Urothelium cell line (cell line): ENCODE measurements at places on chromosomes 5 and 9.

DNA sequence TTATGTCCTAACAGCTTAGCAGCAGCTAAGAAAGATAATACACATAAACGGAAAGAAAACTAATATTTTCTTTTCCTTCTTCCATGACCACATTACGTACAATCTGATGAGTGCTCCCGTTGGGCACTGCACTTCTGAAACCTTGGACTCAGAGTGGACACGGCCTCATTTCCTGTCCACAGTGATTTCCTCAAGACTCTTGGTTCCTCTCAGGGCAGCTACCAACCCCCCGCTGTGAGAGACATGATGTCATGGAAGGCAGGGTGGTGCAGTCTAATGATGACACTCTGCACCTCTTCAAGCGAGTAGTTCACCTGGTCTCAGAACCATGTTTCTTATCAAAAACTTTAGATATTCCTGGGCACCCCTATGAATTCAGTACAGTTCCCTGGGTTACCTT is 68.7 kb upstream of the CTSL start:
- DNase-seq = no peak

- DNase-seq = no peak
Measured at GRCh38 chr9:33851301-33851700, 34.3 kb downstream of the UBE2R2 start.

- peak; percentile 62 for DNase-seq
Measured at GRCh38 chr5:67234671-67235176, 38.1 kb upstream of the CD180 start.

DNA sequence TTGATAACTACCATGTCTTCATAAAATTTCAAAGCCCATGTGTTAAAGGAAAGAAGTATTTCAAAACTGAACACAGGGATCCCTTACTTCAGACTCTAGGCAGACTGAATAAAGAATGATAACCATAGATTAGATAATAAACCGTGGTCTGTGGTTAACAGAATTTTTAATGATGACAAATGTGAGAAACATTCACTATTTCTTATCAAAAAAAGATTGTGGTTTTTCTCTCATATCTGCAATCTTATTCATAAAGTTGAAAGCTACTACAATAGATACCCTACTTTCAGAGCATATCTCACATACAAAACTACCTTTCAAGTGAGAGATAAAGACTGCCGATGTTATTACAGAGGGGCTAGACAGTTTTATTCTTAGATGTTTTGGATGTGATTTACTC is 816.8 kb upstream of the DMAC1 start:
- DNase-seq = no peak

DNA sequence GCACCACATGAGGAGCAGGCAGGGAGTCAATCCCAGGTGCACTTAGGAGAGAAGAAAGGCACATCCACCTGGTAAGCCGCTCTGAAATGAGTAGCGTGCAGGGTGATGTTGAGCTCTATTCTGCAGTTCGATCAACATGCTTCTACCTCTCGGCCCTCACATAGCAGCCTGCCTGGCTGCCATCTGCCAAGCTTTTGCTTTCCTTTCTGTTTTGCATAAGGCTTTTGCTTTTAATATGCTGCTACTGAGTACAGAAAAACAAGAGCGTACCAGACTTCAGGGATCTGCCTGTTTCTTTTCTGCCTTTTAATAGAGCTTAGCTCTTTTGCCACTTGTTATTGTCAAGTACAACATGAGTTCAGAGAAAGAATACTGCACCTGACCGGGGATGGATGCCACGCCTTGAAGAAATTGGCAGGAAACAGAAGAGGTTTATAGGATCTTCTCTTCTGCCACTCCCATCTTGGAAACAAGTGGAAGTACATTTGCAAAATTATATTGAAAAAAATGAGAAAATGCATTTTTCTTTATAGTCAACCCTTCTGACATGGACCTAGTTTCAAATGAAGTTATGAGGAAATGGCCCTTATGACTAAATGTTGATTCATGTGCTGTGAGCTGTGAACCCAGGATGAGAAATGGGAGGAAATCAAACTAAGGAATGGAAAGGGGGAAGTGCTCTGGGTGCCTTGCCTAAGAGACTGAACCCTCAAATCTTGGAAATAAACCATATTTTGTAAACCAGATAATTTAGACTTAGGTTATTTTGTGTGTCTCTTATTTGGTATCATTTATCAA is 4.0 kb upstream of the FCHO2 start:
- peak; percentile 17 for DNase-seq

GRCh38 chr9:126861707-126862103 is 1.3 kb downstream of the ZBTB34 start:
- no peak for DNase-seq

DNA sequence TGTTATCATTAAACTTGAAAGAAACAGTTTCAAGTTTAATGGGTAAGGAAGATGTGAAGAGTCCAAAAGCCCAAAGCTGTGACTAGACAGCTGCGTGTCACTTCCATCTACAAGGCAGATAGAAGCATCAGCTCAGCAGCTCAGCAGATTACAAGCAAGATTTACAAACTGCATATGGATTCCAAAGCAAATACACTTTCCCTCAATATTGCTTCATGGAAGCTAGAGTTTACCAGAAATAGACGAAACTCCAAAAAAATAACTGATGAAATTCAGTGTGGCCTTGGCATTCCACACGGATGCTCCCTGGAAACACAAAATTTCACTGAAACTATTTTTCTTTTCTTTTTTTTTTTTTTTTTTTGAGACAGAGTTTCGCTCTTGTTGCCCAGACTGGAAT is 17.9 kb downstream of the MYO10 start:
- no peak for DNase-seq

DNA sequence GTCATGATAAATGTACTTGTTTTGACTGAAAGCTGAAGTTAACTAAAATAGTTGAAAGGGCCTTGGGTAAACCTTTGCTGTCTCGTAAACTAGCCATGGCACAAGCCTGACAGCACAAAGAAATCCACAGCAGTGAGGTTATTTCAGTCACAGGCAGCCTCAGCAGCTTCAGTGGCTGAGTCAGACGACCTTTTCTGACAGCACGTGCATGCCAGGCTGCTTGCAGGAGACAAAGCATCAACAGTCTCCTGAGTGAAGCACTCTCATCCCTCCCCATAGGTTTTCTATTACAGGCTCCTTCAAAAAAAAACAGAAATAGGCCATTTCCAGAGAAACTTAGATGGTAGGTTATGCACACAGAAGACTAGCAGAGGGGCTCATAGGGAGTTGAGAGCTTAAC is 34.6 kb downstream of the OXCT1 start:
- peak; percentile 63 for DNase-seq

GRCh38 chr9:127139071-127139731 is 16.8 kb upstream of the ANGPTL2 start:
- DNase-seq = no peak

- peak; percentile 91 for DNase-seq
Measured at GRCh38 chr5:149439899-149440542, 60.9 kb upstream of the IL17B start.

DNA sequence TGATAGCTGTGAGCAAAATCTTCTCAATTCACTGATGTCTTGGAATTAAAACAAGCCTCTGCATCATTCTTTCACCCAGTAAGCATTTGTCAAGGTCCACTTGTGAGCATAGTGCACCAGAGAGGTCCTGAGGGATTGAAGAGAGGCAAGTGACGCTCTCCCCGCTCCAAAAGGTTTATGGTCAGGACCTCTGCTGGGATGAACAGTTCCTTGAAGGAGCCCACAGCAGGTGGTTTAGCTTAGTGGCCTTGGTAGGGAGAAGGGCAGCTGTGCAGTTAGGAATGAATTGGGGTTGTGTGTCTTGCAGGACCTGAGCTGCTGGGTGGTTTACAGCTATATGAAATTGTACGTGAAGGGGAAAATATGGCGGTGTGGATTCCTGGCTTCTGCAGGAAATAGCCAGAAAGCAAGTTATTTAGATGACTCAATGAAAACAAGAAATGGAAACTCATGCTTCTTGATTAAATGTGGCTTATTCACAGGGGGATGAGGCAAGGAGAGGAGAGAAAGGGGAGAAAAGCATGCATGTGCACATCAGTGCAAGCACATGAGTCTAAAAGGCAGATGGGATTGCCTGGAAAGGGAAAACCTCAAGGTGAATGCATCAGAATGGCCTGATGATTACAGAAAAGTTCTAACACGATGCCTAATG is 42.0 kb downstream of the SUB1 start:
- DNase-seq = no peak

DNA sequence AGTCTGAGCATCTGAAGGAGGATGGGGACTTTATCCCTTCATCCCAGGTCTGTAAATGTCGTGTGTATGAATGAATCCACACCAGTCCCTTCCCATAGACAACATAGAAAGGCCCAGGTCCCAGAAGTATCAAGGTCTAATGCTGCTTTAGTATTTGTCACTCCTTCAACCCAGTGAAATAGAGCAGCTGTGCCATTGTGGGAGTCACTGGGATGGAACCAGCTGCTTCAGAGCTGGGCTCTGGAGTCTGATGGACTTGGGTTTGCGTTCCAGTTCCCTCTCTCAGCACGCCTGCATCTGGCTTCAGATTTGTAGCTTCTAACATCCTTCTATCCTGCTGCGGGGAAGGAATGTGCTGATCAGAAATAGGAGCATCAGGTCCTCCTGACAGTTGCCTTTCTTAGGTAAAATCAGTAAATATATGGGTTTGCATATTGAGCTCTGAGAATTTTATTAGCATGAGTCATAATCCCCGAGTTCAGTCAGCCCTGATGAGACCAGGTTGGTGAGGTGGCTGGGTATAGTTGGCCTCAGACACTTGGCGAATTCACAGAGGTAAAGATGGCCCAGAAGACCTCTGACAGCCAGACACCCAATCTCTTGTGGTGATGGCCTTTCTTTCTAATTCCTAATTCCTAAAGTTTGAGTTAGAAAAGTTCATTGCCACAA is 10.1 kb downstream of the ACO1 start:
- peak; percentile 44 for DNase-seq

- DNase-seq = no peak
Measured at GRCh38 chr9:73640971-73641370, 489.3 kb downstream of the ANXA1 start.

DNA sequence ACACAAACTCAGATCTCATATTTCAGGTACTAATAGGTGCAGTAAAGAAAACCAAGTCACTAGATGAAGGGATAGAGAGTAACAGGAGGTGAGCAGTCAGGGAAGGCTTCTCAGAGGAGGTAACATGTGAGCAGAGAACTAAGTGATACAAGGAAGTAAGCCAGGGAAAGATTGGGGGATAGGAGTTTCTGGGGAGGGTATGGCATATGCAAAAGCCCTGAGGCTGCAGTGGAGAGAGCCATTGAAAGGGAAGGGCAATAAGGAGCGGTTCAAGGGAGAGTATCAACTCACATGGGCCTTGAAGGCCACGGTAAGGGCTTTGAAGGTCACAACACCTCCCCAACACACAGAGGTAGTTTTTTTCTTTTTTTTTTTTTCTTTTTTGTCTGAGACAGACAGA is 6.9 kb downstream of the OLFML2A start:
- no peak for DNase-seq

DNA sequence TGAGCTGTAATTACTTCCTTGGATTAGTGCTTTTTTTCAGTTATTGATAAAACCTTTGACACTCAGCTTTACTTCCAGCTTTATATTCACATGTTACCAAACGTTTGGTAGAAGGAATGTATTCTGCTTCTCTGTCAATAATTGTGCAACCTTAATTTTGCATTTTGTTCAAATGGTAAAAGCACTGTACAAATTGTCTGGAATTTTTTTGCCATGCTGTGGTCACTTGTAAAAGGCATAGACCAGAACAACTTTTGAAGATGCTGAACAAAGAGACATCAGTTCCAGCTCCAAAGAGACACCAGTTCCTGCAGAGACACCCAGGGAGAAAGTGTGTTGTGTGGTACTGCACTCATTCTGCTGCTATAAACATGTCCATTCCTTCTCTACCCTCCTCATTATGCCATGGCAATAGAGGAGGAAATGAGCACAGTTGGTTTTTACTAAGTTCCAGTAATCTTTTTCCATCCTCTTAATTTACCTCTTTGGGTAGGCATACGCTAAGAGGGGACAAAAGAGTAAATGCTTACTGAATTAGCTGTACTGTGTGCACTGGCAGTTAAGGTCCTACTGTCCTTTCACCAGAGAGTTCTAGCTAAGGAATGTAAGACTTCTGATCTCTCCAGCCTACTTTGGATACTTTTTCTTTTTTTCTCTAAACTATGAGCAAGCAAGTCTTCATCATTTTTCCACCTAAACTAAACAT is 387.4 kb downstream of the FGF10 start:
- DNase-seq = no peak

- peak; percentile 53 for DNase-seq
Measured at GRCh38 chr5:112551419-112552032, 132.4 kb upstream of the EPB41L4A start.

GRCh38 chr5:179554981-179555380 is 4.6 kb downstream of the RUFY1 start:
- no peak for DNase-seq

DNA sequence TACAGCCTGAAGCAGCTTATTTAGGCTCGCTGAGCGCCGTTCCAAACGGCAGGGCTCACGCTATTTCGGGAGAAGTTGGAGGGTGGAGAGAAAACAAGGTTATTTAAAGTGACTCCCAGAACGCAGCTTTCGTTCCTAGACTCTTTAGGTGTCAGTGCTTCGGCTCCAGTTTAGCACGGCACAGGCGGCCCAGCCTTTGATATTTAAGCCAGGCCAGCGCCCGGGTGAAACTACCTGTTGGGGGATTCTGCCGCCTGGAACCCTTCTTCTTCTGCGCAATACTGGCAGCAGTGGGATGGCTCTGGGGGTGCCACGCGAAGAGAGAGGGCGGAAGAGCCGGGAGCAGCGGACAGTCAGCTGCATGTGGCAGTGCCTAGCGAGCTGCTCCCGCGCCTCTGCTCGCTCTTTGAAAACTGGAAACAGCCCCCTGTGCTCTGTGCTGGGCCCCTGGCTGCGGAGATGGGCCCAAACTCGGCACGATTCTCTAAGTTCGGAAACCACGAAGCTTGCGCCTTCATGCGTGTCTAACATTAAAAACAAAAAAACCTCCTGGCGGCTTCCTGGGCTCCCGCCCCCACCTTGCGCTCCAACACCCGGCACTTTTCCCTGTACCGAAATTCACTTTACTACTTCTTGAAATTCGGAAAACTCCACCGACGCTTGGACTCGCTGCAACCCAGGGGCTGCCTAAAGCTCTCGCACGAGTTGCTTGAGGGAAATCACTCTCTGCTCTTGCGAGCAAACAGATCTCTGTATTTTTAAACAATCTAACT is 34.6 kb upstream of the NFIB start:
- DNase-seq = no peak

DNA sequence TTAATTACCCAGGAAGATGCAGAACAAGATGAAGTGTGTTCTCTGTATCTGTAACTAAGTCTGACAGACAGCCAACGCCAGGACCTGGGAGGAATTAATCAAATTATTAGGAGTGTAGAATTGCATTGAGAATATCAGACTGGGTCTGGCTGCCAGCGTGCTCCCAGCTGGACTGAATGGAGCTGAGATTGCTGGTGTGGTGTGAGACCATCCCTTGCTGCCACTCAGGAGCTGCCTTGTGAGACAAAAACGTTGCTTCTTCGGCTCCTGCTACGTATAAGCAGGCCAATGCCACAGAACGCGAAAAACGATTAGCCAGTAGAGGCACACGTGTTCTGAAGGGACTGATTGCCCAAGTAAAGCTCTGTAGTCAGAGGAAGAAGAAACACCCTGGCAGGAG is 66.8 kb downstream of the AMBP start:
- DNase-seq = no peak

DNA sequence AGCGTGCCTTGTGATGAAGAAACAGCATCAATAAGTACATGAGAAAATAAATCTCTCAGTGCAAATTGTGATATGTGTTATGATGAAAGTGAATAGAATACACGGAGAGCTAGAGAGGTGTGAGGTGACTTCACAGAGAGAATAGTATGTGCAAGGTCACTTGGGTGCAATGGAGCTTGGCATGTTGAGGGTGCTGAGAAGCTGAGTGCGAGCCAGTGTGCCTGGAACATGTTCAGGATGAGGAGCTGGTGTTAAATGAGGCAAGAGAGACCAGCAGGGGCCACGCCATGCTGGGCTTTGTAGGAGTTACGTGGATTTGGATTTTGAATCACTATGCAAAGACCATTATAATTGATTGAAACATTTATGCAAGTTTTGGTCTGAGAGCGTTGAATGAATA is 12.8 kb upstream of the RPS23 start:
- no peak for DNase-seq
